Esophagus mucosa (tissue), 1 donor: ENCODE measurements at places on chromosomes 4 and X.

GRCh38 chr4:184409911-184410692, 64.2 kb downstream of the IRF2 start:
- no peak for ATAC-seq

DNA sequence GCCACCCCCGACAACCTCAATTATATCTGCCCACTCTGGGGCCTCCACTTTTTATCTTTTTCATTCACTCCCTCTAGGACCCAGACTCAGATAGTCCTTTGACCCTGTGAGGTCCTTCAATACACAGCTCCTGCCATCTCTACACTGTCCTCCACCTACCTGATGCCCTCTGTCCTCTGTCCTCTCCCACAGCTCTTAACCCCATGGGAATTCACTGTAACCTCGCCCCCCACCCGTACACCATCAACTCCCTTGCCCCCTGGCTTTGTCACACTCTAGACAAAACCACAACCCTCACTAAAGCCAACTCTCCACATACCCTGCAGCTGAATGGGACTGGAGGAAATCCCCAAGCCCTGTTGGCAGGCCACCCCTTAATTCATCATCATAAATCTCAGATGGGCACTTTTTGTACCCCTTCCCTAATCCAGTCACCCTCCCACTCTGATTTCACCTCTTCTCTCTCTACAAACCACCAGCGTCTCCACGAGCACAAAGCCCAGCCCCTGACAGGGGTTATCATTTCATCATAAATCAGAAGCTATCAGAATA, 52.3 kb upstream of the ENPP6 start:
- ATAC-seq: no peak

- no peak for ATAC-seq
These were observed 1170.9 kb downstream of the NLGN4X start for GRCh38 chrX:5057786-5058185.

GRCh38 chrX:136954930-136955329, 74.4 kb upstream of the RBMX start:
- no peak for ATAC-seq

- no peak for ATAC-seq
These were observed 11.5 kb downstream of the SMAD1 start for GRCh38 chr4:145493166-145493565.

GRCh38 chrX:25068340-25068739, 52.6 kb upstream of the ARX start:
- ATAC-seq: no peak

- no peak for ATAC-seq
These were observed 20.2 kb downstream of the NHS start for GRCh38 chrX:17395154-17395553.

- ATAC-seq: no peak
These were observed 111.5 kb downstream of the LARP7 start for GRCh38 chr4:112748352-112748878.

DNA sequence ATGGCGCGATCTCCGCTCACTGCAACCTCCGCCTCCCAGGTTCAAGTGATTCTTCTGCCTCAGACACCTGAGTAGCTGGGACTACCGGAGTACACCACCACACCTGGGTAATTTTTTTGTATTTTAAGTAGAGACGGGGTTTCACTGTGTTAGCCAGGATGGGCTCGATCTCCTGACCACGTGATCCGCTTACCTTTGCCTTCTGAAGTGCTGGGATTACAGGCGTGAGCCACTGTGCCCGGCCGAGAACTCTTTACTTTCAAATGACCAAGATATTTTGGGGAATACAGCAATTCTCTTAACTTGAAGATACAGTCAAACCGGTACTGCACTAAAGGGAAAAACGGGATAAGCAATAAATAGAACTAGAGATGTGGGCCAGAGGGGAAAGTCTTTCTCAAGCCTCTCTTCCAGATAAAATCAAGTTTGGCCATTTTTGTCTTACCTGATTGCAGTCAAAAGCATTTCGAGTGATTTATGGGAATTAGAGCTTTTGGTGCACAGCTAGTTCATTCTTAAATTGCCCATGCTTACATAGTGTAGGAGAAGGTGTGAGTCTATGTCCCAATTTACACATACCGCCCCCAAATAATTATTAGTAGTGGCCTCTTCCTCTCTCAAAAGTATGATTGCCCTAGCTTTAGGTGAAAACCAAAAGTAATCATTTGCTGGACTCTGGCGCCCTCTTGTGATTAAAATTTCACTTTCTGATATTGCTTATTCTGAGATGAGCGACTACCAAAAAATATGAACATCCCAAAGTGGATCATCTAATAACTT, 53.2 kb upstream of the ABCG2 start:
- ATAC-seq: peak; percentile 47

DNA sequence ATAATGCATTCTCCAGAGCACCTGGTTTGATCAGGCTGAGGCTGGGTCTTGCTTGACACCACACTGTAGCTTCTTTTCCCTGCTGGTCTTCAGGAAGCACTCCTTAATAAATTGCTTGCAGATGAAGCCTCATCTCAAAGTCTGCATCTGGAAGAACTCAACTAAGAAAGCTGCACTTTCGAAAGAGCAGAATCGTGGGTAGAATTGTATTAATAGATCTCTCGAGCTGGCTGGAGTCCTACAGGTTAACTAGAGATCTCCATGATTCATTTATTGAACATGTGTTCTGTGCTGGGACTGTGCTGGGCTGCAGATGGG, 152.7 kb downstream of the STK32B start:
- ATAC-seq: no peak

- ATAC-seq: no peak
These were observed 115.0 kb downstream of the TRIML1 start for GRCh38 chr4:188254211-188254610.

GRCh38 chrX:137562096-137562495, 3.8 kb upstream of the ZIC3 start:
- no peak for ATAC-seq

GRCh38 chrX:102044496-102044895, 81.0 kb upstream of the TCEAL2 start:
- ATAC-seq: no peak

- ATAC-seq: no peak
These were observed 12.5 kb downstream of the CLCN3 start for GRCh38 chr4:169632896-169633295.

DNA sequence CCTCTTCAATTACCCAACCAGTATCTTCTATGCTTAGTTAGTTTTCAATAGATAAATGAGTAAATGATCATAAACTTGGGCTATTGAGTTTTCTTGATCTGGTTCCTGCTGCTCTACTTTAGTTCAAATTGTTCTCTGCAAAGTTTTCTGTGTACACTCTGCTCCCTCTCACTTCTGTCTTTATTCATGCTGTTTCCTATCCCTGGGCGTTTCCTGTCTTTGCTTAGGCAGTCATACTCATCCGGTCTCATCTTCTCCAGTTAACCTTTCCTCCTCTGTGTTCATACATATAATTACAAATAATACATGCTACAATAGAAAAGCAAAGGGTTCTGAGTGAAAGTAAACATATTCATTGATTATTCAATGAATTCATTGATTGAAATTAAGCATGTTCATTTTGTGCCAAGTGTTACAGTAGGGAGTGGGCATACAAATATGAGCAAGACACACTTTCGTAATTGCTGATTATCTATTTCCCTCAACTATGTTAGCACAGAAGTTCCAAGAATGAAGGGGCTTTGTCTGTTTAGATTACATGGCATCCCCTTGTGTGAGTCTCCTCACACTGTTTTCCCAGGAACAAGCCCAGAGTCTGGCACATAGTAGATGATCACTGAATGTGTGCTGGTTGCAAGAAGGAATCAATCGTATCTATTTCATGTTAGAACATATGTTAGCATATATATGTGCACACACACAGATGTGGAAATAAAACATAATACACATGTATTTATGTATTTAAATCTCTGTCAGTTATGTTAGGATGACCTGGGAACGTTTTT, 1.1 kb downstream of the RAB39B start:
- ATAC-seq: no peak

DNA sequence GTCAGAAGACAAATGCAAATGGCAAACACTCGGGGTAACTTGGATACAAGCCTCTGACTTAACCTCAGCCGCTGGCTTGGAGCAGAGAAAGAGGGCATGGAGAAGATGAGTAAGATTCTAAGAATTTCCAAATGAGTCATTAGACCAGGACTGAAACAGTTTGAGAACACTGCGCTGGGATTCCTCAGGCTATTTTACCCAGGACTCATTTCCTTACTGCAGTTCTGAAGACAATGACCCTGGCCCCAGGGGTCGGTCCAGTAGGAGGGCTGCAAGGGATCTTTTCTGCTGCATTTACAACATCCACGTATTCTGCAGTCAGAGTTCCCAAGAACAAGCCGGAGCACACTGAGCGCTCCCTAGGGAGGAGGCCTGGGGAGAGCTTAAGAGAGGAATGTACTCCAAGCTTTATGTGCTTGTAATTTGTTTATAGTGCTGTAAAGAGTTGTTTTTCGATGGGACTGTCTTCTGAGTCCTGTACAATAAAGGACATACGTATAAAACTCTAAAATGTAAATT, 27.3 kb upstream of the SORBS2 start:
- ATAC-seq: peak; percentile 92

DNA sequence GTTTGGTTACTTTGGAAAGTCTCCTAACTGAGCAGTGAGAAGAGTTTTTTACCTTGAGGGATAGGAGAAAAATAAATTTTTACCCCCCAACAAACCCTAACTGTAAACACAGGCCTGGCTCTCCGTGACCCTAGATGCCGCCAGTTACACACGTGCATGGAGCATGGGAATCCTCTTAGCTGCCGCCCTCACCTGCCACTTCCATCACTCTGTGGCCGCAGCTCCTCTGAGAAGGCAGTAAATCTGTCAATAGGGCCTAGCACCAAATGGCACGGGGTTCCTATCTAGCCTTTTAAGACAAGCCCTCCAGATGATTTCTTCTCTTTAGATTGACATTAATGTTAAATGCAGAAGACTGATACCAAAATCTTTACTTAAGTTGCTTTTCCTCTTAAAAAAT, 330.3 kb upstream of the FAM241A start:
- ATAC-seq: no peak

- no peak for ATAC-seq
These were observed 108.3 kb downstream of the TBC1D19 start for GRCh38 chr4:26692014-26692726.

GRCh38 chrX:129760155-129760554, 19.6 kb upstream of the SASH3 start:
- no peak for ATAC-seq

DNA sequence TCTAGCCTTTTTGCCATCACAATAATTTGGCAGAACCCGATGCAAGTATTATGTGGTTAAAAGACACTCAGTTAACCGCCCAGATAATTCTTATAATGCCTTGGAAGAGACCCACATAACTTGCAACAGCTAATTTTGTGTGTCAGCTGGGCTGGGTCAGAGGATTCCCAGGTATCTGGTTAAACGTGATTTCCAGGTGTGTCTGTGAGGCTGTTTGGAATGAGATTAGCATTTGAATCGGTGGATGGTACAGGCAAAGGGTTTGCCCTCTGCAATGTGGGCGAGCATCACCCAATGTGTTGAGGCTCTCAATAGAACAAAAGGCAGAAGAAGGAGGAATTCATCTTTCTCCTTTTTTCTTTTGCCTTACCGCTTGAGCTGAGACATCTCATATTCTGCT, 314.2 kb upstream of the PUDP start:
- ATAC-seq: no peak

DNA sequence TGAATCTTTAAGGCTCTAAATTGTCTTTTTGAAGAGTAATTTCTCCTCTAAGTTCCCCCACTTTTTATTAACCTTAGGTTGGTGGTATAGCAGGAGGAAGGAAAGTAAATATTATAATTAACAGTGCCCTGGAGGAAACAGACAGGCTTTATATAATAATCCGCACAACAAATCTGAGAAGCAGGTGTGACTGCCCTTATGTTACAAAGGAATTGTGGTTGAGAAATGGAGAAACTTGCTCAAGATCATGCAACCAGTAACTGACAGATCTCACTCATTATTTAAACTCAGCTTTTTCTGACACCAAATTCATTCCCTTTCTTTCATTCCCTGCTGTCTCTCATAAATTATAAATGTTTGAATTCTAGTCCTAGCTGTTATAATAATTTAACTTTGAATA, 282.0 kb downstream of the PPP3CA start:
- ATAC-seq: no peak

- no peak for ATAC-seq
These were observed 35.5 kb downstream of the NOP14 start for GRCh38 chr4:2927696-2928075.

DNA sequence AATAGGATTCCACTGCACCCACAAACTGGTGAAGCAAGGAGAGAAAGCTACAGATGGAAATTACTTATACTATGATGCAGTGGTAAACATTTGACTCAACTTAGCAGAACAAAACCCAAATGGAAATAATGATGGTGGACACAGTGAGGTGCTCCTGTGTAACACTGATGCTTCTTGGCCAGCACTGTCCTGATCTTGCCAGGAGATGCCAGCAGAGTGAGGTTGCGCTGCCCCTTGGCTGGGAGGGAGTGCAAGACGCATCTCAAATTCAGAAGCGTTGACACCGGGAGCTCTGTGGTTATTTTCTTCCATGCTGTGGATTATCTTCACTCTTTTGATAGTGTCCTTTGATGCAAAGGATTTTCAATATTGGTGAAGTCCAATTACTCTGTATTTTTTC, 22.0 kb upstream of the ARSH start:
- ATAC-seq: no peak

DNA sequence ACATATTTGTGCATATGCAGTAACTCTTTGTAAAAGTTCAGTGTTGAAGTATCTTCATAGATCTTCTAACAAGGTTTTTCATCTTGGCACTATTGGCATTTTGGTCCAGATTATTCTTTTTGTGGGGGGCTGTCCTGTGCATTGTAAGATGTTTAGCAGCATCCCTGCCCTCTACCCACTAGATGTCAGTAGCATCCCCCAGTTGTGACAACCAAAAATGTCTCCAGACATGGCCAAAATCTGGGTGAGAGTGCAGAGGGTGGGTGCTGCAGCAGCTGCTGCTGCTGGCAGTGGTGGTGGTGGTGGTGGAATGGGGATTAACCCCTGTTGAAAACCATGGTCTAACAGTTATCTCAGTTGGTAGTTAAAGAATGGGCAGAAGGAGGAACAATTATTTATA, 370.0 kb downstream of the GPAT3 start:
- ATAC-seq: no peak

DNA sequence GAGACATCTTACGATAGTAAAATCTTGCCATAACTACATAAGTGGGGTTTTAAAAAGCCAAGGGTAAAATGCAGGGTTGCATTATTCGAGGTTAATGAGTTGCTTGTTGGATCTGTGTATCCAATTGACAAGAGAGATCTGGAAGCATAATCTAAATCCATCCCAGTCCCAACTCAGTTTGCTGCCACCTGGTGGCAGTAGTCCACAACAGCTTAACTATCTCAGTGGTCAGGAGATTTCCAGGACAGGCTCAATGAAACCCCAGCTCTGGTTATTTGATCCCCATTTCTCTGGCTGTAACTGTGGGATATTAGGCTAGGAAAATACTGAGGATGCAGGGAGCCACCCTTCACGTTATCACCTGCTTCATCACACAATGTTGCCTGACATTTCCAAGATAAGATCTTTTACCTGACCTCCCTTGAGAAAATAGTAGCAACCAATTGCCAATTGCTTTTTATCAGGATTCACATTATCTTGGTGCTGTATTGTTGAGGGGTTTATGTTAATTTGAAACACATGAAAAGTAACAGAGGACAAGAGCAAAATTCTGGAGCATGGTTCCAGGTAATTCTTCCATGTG, 88.2 kb upstream of the TNIP3 start:
- ATAC-seq: peak; percentile 62
